ENCODE measurements at places on chromosomes 13 and 19.

DNA sequence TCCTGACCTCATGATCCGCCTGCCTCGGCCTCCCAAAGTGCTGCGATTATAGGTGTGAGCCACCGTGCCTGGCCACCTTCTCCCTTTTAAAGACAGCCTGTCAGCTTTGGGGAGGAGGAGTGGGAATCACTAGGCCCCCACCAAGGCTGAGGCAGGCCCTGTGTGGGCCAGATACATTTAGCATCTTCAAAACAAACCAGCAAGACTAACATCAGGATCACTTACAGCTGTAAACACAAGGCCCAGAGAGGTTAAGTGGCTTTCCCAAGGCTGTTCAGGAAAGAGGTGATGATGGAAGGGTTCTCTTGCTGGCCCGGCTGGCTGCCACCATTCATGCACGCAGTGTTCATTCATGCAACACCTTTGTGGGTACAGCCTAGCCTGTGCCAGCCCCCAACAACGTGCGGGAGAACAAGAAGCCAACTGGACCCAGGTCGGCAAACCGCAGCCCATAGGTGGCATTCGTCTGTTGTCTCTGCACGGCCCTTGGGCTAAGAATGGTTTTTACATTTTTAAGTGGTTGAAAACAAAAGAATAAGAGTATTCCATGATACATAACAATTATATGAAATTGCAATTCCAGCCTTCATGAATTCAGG, 23.0 kb downstream of the IER2 start:
- no peak for DNase-seq

DNA sequence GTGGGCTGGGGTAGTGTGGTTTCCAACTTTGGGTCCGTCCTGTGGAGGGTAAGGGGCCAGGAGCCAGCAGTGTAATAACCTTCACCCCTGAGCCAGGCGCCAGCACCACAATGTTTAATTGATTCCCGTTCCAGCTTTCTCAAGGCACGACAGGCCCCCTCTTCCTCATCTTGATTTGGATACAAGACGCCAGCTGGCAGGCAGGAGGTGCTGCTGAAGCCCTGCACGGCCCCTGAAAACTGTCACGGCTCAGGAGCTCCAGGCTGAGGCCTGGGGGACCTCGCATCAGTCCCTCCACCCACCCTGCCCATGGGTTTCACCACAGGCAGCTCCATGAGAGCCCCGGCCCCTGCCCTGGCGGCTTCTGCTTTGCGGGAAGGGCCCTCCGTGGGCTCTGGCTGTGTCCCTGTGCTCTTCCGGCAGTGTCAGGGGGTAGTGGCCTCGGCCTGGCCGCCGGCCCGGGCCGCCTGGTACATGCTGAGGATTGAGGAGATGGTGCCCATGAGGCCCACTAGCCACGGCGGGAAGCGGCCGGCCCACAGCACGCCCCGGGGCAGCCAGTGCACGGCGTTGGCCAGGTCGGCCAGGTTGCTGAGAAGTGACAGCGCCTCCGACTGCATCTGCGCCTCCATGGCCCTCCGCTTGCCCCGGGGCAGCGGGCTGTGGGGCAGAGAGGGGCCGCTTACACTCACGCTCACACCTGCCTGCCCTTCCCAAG, 11.9 kb downstream of the PEX11G start:
- no peak for DNase-seq

DNA sequence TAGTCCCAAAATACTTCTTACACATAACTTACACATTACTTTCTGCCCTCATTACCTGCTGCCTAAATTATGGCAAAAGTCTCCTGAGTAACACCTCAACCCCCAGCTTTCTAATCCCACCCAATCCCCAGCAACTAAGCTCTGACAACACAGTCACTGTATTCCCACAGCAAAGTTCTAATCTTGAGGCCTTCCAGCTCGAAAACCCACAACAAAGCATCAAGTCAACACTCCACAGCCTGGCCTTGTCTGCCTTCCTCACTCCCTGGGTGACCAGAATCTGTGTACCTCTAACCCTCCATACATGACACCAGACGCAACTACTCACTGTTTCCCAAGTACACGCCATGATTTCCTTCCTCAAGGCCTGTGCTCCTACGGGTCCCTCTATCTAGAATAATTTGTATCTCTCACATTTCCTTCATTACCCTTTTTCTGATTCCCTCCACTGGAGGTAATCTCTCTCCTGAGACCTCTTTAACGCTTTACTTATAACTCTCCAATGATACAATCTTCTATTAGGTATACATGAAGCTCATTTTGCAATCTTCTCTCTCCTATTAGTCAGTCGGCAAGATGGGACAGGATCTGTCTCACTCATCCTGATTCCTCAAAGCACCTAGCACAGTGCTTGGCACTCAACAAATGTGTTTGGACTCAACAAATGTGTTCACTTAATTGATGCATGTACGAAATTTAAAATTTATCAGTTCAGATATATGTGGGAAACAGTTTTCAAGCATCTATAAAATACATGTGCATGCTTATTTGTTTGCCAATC, 87.6 kb upstream of the DOCK9 start:
- DNase-seq, result no peak

- no peak for DNase-seq
These were observed 5.1 kb downstream of the ZSWIM9 start for GRCh38 chr19:48175578-48175977.

DNA sequence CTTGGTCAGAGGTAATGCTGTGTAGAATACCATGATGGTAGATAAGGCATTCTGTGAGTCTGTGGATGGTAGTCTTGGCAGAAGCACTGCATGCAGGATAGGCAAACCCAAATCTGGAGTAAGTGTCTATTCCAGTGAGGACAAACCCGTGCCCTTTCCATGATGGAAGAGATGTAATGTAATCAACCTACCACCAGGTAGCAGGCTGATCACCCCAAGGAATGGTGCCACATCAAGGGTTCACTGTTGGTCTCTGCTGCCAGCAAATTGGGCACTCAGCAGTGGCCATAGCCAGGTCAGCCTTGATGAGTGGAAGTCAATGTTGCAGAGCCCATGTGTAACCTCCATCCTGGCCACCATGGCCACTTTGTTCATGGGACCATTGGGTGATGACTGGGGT, 155.0 kb downstream of the RAP2A start:
- DNase-seq, result no peak

GRCh38 chr19:48784527-48784926, 26.3 kb downstream of the BCAT2 start:
- DNase-seq, result no peak

- DNase-seq, result no peak
These were observed 50.3 kb downstream of the ZNF44 start for GRCh38 chr19:12244370-12244769.

- DNase-seq, result no peak
These were observed 50.7 kb downstream of the ZNF723 start for GRCh38 chr19:22882797-22883196.

DNA sequence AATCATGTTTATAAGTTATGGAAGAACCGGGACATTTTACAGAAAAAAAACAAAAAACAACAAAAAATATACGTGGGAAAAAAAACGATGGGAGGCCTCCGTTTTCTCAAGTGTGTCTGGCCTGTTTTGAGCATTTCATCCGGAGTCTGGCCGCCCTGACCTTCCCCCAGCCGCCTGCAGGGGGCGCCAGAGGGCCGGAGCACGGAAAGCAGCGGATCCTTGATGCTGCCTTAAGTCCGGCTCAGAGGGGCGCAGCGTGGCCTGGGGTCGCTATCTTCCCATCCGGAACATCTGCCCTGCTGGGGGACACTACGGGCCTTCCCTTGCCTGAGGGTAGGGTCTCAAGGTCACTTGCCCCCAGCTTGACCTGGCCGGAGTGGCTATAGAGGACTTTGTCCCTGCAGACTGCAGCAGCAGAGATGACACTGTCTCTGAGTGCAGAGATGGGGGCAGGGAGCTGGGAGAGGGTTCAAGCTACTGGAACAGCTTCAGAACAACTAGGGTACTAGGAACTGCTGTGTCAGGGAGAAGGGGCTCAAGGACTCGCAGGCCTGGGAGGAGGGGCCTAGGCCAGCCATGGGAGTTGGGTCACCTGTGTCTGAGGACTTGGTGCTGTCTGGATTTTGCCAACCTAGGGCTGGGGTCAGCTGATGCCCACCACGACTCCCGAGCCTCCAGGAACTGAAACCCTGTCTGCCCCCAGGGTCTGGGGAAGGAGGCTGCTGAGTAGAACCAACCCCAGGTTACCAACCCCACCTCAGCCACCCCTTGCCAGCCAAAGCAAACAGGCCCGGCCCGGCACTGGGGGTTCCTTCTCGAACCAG, 1.8 kb upstream of the APOE start:
- peak; percentile 76 for DNase-seq

- no peak for DNase-seq
These were observed 43.1 kb downstream of the RASA3 start for GRCh38 chr13:114089341-114089740.

Data from stimulated activated CD4-positive, alpha-beta T cell treated with anti-CD3 and anti-CD28 coated beads, Interleukin-12 subunit alpha, Interleukin-12 subunit beta, amount 100 ng/mL, for 4 hours (primary cell).